ENCODE measurements at places on chromosomes 3 and 15.
A peak's percentile ranks its signal among the peaks of the same experiment; 100 is the strongest.

GRCh38 chr3:157523814-157524213 lies 20.6 kb upstream of the VEPH1 start:
- DNase-seq, result no peak

- DNase-seq, result no peak
These were observed 133.1 kb upstream of the IGSF10 start for GRCh38 chr3:151593928-151594327.

DNA sequence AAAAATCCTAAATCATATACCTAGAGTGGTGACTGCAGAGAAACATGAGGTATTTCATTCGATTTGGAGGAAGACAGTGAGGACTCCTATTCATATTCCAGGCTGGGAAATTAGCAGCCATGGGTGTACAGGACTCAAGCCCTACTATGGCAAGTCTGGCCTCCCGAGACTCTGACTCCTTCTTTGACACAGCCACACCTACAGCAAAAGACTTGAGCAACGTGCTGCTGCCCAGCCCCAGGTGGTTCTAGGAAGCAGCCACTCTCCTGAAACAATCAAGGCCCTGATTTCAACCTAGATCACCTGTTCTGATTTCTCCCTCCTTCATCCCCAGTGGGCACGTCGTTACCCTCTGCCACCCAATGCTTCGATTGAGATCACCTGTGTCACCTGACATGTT lies 84.0 kb upstream of the ATP11B start:
- DNase-seq, result no peak

- no peak for DNase-seq
These were observed 351.2 kb upstream of the NR2F2 start for GRCh38 chr15:95979286-95979685.

DNA sequence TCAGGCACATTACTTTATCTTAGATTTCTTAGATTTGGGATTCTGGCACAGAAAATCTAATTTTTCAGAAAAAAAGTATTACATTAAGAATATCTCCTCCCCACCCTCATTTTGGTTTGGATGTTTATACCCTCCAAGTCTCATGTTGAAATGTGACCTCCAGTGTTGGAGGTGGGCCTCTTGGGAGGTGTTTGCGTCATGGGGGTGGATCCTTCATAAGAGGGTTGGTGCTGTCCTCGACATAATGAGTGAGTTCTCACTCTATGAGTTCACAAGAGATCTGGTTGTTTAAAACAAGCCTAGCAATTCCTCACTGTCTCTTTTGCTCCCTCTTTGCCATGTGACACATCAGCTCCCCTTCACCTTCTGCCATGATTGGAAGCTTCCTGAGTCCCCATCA lies 45.6 kb upstream of the WWTR1 start:
- DNase-seq, result no peak

GRCh38 chr3:112631257-112631656 lies 9.7 kb downstream of the CCDC80 start:
- no peak for DNase-seq

DNA sequence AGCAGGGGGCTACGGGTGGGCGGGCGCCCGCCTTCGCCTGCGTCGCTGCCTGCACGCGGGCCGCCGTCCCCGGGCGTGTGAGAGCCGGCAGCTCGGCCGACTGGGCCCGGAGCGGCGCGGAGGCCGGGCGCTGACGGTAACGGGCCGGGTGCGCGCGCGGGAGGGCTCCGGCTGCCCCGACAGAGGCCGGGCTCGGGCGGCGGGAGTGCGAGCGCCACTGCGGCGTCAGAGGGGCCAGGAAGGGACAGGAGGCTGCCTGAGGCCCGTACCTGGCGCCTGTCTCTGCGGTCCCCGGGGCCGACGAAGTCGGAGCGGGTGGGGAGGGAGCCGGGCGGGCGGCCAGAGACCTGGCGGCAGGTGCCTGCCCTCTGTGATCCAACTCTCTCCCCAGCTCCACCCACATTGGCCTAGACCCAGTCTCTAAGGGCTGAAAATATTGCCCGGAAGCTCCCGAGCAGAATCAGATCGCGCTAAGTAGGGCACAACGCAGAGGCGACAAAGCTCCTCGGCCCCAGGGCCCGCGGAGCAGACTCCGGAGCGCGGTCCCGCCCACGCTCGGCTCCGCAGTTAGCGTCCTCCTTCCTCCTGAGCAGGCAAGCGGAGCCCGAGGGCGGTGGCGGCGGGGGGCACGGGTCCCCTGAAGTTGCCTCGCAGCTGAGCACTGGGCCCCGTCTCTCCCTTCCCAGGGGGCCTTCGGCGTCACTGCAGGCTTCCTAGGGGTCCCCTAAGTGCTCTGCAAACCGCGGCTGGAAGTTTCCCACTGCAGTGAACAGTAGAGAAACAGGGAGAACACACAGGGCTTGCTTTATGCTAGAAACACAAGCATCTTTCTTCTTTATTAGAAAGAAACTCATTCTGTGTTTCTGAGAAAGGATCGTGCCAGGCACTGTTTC lies at the start of gene MAN2A2:
TSS of gene MAN2A2 (plus strand) at position 463 of the 893 bp plus-strand sequence. CDS start 906 bp downstream, outside the sequence.
- DNase-seq, result peak; percentile 53

DNA sequence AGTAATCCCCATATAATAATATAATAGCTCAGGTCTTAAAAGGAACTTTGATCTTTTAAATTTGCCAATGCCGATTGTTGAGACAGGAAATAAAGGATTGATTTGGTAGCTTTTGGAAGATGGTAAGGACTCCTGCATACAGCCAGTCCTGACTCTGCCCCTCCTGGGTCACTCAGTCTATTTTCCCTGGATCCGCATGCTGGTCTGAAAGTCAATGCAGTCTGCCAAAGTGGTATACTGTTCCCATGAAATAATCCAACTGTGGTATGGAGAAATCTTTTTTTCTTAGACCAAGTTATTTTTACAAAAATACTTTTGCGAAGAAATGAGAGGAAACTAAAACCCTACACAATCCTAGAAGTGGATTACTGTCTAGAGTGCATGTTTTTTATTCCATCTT lies 191.1 kb downstream of the TIGIT start:
- DNase-seq, result no peak

- no peak for DNase-seq
These were observed 7.0 kb downstream of the SLCO3A1 start for GRCh38 chr15:91860498-91860897.

- no peak for DNase-seq
These were observed 16.2 kb upstream of the BAHD1 start for GRCh38 chr15:40424483-40425115.

DNA sequence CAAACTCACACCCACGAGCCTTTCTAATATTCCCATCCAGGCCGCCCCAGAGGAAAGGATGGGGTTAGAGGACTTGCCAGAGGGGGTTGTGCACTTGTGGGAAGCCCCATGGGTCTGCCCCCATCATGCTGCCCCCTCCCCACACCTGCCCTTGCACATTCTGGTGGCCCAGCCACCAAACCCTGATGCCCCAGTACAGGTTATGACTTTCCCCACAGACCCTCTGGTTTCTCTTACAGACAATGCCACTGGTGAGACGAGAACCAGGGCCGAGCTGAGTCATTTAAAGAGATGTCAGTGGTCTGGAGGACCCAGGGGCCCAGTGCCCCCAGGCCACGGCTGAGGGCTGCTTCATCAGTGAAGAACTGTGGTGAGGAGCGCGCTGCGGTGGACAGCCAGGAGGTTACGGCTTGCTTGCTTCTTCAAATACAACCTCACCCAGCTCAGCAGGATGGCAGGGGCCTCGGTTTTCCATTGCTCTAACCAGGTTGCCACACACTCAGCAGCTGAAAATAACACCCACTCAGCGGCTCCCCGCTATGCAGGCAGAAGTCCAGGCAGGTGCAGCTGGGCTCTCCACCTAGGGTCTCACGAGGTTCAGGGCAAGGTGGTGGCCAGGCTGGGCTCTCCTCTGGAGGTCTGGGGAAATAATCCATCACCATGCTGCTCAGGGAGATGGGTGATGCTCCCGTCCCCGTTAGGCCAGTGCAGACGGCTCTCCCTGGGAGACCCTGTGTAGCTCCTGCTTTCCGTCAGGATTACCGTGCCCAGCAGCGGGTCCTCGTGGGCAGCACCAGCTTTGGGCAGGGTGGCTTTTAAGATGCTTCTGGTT lies 13.8 kb upstream of the SNRPA1 start:
- DNase-seq, result no peak

- DNase-seq, result no peak
These were observed 13.2 kb upstream of the NMB start for GRCh38 chr15:84671211-84671610.

GRCh38 chr15:101496198-101496986 lies 6.9 kb upstream of the PCSK6 start:
- no peak for DNase-seq

GRCh38 chr15:58988006-58988785 lies 733 bp downstream of the RNF111 start:
- DNase-seq, result no peak

GRCh38 chr15:96348112-96349027 lies 17.9 kb downstream of the NR2F2 start:
- no peak for DNase-seq

DNA sequence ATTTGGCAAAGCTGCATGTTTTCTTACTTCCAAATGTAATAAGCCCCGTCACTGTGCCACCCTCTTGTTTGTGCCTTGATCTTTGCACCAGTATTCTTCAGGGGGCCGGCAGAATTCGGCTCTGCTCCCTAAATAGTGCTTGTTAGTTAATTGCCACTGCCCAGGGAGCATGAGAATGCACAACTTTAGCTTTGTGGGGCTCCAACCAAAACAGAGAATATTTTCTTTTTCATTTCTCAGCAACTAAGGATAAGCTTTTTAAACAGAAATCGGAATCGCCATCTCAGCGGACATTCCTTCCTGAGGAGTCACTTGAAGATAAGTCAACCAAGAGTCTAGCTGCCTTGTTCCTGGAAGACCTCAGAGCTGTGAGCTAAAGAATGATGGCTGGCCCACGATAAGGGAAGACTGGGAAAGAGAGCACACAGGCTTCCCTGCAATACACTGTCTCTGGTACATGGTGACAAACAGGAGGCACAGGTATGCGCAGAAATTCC lies 106.0 kb downstream of the LRIG1 start:
- peak; percentile 13 for DNase-seq

- DNase-seq, result no peak
These were observed 14.0 kb downstream of the CSNK1G1 start for GRCh38 chr15:64341961-64342360.

- no peak for DNase-seq
These were observed 861.6 kb upstream of the DPPA4 start for GRCh38 chr3:110198717-110199587.

DNA sequence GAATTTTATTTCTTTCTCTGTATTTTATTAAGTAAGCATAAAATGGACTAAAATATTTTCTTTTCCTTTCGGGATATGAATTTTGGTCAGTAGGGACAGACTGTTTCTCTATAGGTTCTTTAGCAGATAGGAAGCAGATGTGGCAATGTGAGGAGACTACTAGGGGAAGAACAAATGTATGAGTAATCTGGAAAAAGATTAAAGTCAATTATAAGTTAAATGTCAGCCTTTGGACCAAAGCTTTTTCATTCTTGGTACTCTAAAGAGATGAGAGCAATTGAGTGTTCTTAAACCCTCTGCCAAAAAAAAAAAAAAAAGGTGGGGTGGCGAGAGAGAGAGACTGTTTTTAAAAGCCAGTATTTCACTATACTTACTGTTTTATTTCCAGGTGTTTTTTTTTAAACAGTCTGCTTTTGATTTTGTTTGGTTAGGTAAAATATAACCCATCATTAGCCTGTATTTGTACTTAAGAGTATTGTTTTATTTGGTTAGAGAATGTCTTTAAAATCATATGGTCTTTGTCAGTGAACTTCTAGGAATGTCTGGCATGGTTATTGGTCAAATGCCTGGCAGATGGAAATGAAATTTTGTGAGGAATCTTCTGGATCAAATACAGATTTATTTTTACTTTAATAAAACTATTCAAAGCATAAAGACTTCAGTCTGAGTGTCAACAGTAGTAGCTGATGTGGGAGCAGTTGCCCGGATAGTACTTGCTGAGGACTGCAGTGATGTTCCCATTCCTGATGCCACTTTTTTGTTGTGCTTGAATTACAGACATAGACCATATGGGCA lies 63.8 kb downstream of the LRRC49 start:
- no peak for DNase-seq

DNA sequence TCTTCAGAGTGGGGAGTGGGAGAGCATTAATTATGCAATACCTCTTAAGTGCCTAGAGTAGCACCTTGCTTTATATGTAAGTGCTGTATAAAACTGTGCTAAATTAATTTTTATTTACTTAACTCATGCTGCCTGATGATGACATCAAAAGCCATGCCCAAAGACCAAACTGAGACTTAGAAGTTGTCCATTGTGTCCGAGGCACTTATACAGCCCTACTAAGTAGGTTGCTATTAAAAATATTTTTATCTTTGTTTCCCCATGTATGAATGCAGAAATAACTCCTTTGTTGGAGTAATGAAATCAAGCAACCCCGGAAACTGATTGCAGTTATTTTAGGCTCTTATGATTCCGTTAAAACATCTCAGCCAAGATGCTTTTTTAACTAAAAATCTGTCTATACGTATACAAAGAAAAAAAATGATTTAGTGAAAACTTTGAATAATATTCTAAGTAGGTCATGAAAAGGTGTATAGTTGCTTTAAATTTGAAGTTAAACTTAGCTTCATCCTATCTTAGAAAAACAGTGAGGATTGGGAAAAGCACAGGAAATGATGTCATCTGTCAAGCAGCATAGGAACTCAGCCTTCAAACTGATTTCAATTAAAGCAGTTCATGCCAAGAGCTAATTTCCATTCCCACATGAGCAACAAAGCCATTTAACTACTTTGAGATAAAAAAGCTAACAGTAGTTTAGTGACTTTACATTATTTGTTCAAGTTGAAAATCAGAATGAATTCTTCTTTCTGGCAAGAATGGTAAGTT lies 43.0 kb downstream of the FBN1 start:
- peak; percentile 81 for DNase-seq

GRCh38 chr3:78645628-78646310 lies 1122.0 kb downstream of the ROBO1 start:
- DNase-seq, result peak; percentile 70

GRCh38 chr3:132964266-132964665 lies 73.9 kb upstream of the TMEM108 start:
- DNase-seq, result no peak

DNA sequence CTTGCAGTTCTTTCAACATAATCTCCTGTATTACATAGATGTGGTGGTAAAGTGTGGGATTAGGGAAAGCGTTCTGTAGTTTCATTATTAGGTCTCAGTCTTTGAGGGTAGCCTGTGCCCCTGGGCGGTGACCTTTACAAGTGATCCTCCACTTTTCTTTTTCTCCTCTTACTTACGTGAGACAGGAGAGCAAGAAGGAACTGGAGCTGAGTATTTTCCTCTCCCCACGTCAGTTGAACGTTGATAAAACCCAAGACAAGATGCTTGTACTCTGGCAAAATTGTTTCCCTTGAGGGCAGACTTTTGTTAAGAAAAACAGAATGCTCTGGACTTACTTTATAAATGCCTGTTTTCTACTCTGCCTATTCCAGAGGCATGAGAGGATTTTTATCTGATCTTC lies 378.7 kb downstream of the ZNF385D start:
- DNase-seq, result no peak

GRCh38 chr3:129346695-129347457 lies 68.2 kb downstream of the HMCES start:
- no peak for DNase-seq

GRCh38 chr3:127625821-127626220 lies 3.2 kb upstream of the PODXL2 start:
- no peak for DNase-seq

- DNase-seq, result no peak
These were observed 510 bp downstream of the RASL12 start for GRCh38 chr15:65067317-65067644.

- no peak for DNase-seq
These were observed 51.1 kb upstream of the PYDC2 start for GRCh38 chr3:191409791-191410359.

- no peak for DNase-seq
These were observed 72.9 kb downstream of the DAPK2 start for GRCh38 chr15:63973212-63974009.

All from dermis microvascular lymphatic vessel endothelial cell (primary cell).